Sciatic nerve (tissue), 2 donors: ENCODE measurements at places on chromosomes 16 and 17. TPM values are rescaled to one million over a fixed set of nuclear protein-coding genes. Genes with fewer than 3 reads are reported as not detected.

GRCh38 chr16:87945351-87946042 lies 5.7 kb upstream of the BANP start:
- DNase-seq: peak; percentile 86

The HCFC1R1 gene
- 65.9 TPM for total RNA-seq

GRCh38 chr16:82042846-82043245 lies 7.8 kb downstream of the HSD17B2 start:
- no peak for DNase-seq

The CCDC78 gene
- 2.1 TPM for total RNA-seq

- DNase-seq: no peak
Measured at GRCh38 chr17:53273126-53273525, 549.6 kb upstream of the KIF2B start.

- DNase-seq: peak; percentile 73
Measured at GRCh38 chr16:19883296-19883965, 1.2 kb downstream of the GPRC5B start.

DNA sequence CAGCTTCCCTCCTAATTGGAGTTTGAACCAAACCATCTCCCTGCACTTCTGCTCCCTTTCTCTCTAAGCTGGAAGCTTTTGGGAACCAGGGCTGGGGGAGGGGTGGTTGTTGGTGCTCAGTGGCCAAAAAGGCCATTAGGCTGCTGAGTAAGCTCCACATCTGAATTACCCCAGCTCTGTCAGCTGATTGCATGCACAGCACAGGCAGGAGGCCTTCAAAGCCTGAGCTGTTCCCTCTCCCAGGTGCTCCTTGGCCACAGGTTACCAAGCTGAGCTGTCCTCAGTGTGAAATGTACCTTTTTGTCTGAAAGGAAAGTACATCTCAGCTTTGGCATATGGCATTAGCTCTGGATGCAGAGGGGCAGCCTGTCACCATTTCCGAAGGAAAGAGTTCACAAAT lies 6.2 kb upstream of the TBKBP1 start:
- DNase-seq: no peak

GRCh38 chr17:42818379-42818778 lies 5.7 kb downstream of the BECN1 start:
- DNase-seq: no peak

The AXIN2 gene
- total RNA-seq: 18.0 TPM

The TP53TG3B gene
- not detected for total RNA-seq

DNA sequence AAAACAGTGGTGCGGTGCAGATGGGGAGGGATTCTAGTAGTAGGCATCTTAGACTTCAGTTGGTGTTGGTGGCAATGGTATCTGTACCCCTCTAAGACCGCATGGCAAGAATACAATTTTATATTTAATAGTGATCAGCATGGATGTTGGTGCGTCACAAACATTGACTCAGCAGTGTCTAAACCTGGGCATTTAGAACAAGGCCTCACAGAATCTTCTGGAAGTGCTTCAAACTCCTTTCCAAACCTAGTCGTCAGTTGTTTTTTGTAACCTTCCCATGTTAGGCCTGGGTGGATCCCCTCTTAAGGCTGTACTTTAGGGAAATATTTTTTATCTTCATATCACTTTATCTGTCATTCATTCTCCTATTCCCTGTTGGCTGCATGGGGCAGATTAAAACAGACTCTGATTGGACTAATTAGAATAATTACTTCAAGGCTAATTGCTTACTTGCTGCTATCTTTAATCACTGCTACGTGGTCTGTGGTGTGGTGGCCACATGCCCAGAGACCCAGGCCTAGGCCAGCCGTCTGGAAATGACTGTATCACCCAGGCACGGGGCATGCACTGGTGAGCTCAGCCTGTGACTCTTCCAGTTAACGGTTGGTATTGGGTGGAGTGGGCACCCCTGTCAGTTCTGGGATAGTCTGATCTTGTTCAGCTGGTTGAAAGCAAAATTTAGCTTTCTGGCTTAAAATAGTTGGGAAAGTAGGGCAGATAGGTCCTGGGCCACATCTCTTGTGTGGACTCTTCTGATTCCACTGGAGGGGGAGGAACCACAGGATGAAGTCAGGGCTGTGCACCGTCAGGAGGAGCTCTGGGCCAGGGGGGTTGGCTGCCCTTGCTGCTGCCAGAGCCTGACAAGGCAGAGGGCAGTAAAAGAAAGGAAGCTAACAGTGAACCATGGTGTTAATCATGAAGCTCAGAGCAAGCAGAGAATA lies 4.5 kb downstream of the ALKBH5 start:
- no peak for DNase-seq

DNA sequence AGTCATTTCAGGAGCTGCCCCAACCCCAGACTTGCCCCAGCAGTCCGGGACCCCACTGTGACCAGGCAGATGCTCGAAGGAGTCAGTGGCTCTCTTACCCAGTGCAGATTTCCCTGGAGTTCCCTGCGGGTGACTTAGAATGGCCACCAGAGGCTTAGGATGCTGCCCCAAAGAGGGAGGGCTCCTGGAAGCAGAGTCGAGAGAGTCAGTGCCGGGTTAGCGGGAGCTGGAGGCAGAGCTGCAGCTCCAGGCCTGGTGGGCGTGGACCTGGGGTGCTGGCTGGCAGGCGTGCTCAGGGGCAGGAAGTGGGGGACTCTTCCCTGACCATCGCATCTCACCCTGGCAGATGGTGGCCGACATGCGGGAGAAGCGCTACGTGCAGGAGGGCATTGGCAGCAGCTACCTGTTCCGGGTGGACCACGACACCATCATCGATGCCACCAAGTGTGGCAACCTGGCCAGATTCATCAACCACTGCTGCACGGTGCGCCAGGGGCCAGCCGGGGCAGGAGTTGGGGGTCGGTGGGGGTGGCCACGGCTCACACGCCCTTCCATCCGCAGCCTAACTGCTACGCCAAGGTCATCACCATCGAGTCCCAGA lies 1.6 kb upstream of the HSD3B7 start:
- no peak for DNase-seq

DNA sequence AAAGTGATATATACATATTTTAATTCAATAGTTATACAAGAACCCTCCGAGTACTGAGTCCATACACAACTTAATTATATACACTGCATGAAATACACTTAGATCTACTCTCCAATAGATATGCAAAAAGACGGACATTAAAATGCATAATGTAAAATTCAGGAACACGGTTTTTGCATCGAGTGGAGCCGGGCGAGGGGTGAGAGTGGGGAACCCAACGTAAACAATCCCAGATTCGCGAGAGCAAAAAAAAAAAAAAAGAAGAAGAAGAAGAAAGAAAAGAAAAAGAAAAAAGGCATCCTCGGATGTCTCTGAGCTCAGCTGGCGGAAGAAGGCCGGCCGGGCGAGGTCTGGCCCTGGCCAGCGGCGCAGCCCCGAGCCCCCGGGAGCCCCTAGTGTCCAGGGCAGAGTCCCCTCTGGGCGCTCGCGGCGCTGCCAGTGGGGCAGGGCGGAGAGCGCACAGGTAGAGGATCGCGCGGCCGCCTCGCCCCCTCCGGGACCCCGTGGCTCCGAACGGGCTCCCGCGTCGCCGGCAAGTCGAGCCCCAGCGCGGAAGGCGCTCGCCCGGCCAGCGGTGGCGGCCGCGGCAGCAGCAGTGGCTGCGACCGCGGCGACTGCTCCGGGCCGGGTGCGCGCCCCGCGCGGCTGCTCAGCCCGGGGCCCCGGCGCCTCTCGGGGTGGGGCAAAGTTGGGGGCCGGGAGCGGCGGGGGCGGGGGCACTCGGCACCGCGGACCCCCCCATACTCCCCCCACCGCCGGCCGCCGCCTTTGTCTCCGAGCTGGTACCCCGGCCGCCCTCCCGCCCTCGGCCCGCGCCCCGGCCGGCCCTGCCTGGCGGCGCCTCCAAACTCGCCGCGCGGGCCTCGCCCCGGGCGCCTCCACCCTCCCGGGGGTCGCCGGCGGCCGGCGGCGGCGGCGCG lies 9.6 kb upstream of the ZFHX3 start:
- DNase-seq: no peak

GRCh38 chr16:81544261-81544660 lies 99.7 kb downstream of the CMIP start:
- DNase-seq: no peak

The SHISA6 gene
- 11.0 TPM for total RNA-seq

GRCh38 chr16:52512297-52512987 lies 34.5 kb downstream of the TOX3 start:
- DNase-seq: no peak

The STX1B gene
- 2.1 TPM for total RNA-seq

DNA sequence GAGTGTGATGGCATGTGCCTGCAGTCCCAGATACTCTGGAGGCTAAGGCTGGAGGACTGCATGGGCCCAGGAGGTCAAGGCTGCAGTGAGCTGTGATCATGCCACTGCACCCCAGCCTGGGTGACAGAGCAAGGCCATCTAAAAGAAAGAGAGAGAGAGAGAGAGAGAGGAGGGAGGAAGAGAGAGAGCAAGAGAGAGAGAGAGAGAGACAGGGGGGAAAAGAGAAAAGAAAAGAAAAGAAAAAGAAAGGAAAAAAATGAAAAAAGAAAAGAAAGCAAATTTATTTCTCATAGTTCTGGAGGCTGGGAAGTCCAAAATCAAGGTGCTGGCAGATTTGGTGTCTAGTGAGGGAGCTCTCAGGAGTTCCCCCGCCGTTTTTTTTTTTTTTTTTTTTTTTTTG lies 33.3 kb downstream of the RNF135 start:
- no peak for DNase-seq

GRCh38 chr16:25097276-25097975 lies 14.1 kb upstream of the LCMT1 start:
- DNase-seq: no peak

The DNASE1L2 gene
- total RNA-seq: 1.6 TPM

The PITPNC1 gene
- total RNA-seq: 27.9 TPM

DNA sequence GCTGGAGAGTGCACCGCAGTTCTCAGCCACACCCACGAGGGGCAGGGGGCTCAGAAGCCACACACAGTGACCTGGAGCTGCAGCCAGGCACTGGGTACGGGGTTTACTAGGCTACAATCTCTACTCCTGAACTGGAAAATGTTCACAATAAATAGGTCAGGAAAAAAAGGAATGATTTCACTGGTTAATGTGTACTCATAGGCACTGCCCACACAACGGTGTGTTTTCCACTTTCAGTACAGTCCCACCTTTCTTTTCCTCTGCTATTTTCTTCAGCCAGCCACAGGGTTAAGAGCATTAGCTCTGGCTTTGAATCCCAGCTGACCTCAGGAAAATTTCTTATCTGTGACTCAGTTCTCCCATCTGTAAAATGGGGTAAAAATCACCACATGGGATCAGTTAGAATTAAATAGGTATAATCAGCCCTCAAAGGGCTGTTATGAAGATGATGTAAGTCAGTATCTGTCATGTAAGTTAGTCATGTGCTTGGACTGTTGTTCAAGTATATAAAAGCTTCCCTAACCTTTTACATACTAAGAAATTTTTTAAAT lies 35.7 kb downstream of the ZCCHC14 start:
- DNase-seq: no peak

The TNFRSF13B gene
- not detected for total RNA-seq

The CFAP20 gene
- 27.2 TPM for total RNA-seq

DNA sequence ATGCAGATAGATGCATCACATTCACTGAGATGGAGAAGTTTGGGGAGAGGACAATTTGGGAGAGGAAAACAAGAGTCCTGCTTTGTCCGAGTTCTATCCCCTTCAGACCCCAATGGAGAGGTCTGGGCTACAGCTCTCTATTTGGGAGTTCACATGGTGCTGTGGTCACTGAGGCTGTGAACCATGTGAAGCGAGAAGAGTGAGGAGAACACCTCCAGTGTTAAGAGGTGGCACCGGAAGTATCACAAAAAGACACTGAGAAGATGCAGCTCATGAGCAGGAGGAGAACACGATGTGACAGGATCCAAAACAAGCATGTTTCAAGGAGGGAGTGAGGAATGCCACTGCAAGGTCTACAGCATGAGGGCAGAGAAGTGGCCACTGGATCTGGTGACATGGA lies 39.7 kb downstream of the PIK3R5 start:
- DNase-seq: no peak

GRCh38 chr17:8223356-8224126 lies 13.2 kb upstream of the AURKB start:
- peak; percentile 84 for DNase-seq
